ENCODE measurements at places on chromosomes 1 and 21. TPM values are rescaled to one million over a fixed set of nuclear protein-coding genes. Genes with fewer than 3 reads are reported as not detected.

TRABD2B gene
- not detected for total RNA-seq

OR6K3 gene
- total RNA-seq = not detected

TRIM63 gene
- total RNA-seq = 0.10 TPM

CAMK2N1 gene
- total RNA-seq = 17.0 TPM

ZSCAN20 gene
- total RNA-seq = 4.2 TPM

NRAS gene
- 22.6 TPM for total RNA-seq

RGS4 gene
- total RNA-seq = not detected

CLCA1 gene
- total RNA-seq = not detected

PM20D1 gene
- not detected for total RNA-seq

C1orf87 gene
- total RNA-seq = not detected

S1PR1 gene
- not detected for total RNA-seq

EPHA2 gene
- 331 TPM for total RNA-seq
